ENCODE measurements at places on chromosomes 5 and 9. TPM values are rescaled to one million over a fixed set of nuclear protein-coding genes. Genes with fewer than 3 reads are reported as not detected.

The NNT gene
- 27.5 TPM for total RNA-seq

The LHX2 gene
- 0.29 TPM for total RNA-seq

- H3K27me3 ChIP-seq, result no peaks in the 10 kb centered on the region
- H3K4me1 ChIP-seq, result no peaks in the 10 kb centered on the region
- peaks cover 42% of the 10 kb centered on the region for H3K36me3 ChIP-seq
- H3K27ac ChIP-seq, result no peak overlapping the region
- H3K4me3 ChIP-seq, result no peak overlapping the region
Measured at GRCh38 chr9:21528123-21528808, 46.2 kb upstream of the IFNE start.

DNA sequence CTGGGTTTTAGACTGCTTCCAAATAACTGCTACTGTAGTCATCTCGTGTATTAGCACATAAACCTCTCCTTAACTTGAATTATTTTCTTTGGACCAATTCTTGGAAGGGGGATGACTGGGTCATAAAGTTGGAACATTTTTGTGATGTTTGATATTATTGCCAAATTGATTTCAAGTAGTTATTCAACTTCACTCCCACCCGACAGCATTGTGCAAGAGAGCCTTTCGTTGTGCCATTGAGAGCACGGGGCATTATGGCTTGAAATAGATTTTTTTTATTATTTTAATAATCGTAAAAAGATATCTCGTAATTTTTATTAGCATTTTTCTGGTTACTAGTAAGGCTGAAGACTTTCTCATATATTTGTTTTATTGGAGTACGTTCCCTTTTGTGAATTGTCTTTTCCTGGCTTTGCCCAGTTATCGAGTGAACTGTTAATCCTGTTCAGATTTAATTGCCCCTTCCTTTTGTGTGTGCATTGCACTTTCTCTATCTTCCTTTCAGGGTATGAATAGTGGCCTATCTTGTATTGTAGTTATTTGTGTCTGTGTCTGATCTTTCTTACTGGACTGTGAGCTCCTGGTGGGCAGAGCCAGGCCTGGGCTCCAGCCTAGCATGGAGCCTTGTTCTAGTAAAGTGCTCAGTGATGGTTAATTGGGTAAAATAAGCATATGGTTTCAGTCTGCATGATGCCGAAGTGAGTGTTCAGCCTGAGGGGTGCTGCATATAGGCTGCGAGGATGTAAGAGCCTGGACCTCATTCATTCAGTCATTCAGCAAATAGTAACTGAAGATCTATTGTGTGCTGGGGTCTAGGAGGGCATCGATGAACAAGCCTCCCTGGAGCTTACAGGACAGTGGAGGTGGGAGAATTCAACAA is 93.5 kb upstream of the SHB start:
- H3K4me3 ChIP-seq, result no peak overlapping the region
- H3K4me1 ChIP-seq, result no peaks in the 10 kb centered on the region
- no peak overlapping the region for H3K27ac ChIP-seq
- no peaks in the 10 kb centered on the region for H3K36me3 ChIP-seq
- no peak for DNase-seq

GRCh38 chr9:8800196-8800595 is 1000.6 kb upstream of the DMAC1 start:
- no peak overlapping the region for H3K4me3 ChIP-seq
- H3K27me3 ChIP-seq, result no peaks in the 10 kb centered on the region
- H3K27ac ChIP-seq, result peak overlapping the region; percentile 47
- H3K36me3 ChIP-seq, result peaks cover 4% of the 10 kb centered on the region

- H3K4me1 ChIP-seq, result peaks cover 11% of the 10 kb centered on the region
- no peaks in the 10 kb centered on the region for H3K27me3 ChIP-seq
- H3K27ac ChIP-seq, result no peak overlapping the region
Measured at GRCh38 chr9:91572044-91572443, 148.4 kb upstream of the NFIL3 start.

DNA sequence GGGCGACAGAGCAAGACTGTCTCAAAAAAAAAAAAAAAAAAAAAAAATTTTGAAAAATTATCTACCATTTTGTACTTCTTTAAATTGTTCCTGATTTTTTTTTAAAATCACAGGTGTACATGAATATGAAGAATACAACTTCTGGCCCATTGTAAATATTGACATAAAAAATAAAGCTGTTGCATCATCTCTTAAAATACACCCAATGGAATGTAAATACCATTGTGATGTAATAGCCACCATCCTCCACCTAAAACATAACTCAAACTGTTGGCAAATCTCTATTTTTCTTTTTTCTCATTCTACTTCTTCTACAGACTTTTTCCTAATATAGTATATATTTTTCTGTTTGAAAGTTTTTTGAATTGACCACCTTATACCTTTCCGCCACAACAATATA is 61.0 kb upstream of the TEX48 start:
- no peaks in the 10 kb centered on the region for H3K4me1 ChIP-seq
- no peak overlapping the region for H3K4me3 ChIP-seq
- no peak for DNase-seq
- H3K27me3 ChIP-seq, result no peaks in the 10 kb centered on the region
- H3K36me3 ChIP-seq, result no peaks in the 10 kb centered on the region

DNA sequence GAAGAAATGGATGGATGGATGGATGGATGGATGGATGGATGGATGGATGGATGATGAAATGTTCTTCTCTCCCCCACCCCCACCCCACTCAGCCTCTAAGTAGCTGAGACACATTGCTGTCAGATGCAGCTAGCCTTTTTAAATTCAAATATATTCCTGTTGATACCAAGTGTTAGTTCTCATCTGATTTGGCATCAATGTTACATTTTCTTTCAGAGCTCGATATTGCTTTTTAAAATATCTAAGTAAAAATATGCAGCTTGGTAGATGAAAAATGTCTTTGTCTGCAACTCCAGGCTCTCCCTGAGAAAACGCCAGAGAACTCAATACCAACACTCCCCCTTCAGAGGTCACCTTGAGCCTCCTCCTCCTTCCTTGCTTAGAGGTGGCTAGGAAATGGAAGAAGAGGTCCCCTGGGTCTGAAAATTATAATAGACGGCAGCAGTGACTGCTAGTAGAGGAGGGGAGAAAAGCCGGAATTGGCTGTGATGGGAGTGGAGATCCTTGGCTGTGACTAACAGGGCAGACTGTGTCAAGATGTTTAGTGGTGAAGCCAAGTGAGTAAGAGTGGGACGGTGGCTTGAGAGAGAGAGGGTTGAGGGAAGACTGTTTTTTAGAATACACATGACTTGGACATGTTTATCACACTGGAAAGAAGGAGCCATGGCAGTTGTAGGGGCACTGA is 156.0 kb downstream of the ZNF462 start:
- no peak overlapping the region for H3K4me3 ChIP-seq
- H3K4me1 ChIP-seq, result peaks cover 10% of the 10 kb centered on the region
- no peak for DNase-seq

DNA sequence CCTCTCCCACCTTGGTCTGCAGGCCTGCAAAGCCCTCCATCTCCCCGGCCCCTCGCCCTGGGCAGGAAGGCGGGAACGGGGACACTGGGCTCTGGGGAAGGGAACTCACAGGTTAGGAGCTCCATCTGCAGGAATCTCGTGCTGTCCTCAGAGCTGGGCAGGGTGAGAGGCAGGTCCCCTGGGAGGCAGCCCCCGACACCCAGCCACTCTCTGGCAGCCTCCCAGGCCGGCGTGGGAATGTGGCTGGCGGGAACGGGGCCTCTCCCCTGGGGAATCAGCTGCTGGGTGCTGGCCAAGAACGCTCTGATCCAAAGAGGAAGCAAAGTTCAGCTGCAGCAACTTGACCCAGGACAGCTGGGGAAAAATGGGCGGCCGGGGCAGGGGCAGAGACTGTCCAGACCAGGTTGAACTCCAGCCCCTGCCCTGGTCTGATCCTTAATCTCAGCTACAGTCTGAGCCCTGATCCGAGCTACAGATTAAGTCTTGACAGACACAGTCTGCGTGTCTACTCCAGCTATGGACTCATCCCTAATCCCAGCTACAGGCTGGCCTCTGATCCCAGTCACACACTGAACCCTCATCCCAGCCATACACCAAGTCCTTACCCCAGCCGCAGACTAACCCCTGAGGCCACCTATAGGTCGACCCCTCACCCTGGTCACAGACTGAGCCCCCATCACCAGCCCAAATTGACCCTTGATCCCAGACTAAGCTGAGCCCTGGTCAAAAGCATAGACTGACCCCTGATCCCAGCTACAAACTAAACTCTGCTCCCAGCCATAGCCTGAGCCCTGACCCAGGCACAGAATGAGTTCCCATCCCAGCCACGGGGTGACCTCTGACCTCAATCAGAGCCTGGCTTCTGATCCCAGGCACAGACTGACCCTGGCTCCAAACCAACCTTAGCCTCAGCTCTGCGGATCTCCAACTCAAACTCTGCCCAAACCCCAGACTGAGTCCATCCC is 37.3 kb upstream of the EGFL7 start:
- H3K4me3 ChIP-seq, result no peak overlapping the region
- no peak overlapping the region for H3K27ac ChIP-seq
- peaks cover 9% of the 10 kb centered on the region for H3K4me1 ChIP-seq

DNA sequence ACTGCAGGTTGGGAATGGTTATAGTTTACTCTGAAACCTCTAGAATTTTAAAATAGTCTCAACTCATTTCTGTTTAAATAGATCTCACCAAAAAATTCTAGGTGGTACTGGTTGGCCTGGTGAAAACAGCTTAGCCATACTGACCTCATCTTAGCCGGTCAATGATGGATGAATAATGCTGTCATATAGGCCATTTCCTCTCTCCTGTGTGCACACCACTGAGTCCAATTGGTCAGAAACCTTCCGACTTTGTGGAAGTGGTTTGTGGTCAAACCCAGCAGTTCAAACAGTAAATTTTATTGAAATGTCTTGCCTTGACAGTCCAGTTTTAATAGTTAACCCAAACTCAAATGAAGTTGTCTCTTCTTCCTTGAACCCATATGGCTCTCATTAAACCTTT is 98.6 kb downstream of the GIN1 start:
- no peak overlapping the region for H3K4me3 ChIP-seq
- H3K36me3 ChIP-seq, result no peaks in the 10 kb centered on the region
- no peaks in the 10 kb centered on the region for H3K4me1 ChIP-seq

GRCh38 chr9:74951725-74952151 is 974 bp downstream of the C9orf40 start:
- H3K4me3 ChIP-seq, result peak overlapping the region; percentile 94
- peak; percentile 78 for DNase-seq
- H3K27ac ChIP-seq, result no peak overlapping the region
- H3K4me1 ChIP-seq, result no peaks in the 10 kb centered on the region
- no peaks in the 10 kb centered on the region for H3K36me3 ChIP-seq
- no peaks in the 10 kb centered on the region for H3K27me3 ChIP-seq

GRCh38 chr5:151052836-151053235 is 28.0 kb downstream of the TNIP1 start:
- H3K27me3 ChIP-seq, result no peaks in the 10 kb centered on the region
- no peak for DNase-seq
- peaks cover 37% of the 10 kb centered on the region for H3K36me3 ChIP-seq
- no peaks in the 10 kb centered on the region for H3K4me1 ChIP-seq

DNA sequence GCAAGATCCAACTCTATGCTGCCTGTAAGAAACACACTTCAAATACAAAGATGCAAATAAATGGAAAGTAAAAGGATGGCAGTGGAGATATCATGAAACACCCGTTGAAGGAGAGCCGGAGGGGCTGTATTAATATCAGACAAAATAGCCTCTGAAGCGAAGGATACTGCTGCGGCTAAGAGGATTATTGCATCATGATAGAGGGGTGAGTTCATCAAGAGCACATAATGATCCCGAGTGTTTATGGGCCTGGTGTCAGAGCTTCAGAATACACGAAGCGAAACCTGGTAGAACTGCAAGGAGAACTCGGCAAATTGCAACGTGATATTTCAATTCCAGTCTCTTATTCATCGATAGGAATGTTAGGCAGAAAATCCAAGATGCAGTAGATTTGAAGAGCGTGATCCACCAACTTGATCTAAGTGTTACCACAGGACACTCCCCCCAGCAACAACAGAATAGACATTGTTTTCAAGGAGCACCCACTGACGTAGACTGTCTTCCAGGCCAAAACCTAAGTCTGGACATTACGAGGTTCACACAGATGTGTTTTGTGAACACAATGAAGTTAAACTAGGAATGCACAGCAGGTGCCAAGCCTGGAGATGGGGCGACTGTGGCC is 27.7 kb upstream of the QSOX2 start:
- no peaks in the 10 kb centered on the region for H3K27me3 ChIP-seq
- no peak overlapping the region for H3K4me3 ChIP-seq
- H3K4me1 ChIP-seq, result no peaks in the 10 kb centered on the region
- DNase-seq, result no peak

DNA sequence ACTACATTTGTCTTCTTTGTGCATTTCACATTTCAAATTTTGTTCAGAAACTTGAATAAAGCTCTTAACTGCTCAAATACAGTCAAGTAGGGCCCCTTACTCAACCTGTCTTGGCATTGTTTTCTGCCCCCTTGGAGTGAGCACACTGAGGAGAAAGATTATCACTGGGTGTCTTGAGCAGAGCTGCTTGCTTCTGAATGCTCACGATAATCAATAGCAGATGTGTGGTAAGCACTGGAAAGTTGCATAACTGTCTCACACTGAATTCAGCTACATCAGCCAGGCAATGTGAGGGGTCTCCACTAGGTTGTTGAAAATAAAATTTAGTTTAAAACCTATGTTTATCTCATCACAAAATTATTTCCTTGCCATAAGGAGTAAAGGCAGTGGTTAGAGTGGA is 7.8 kb upstream of the TNFAIP8 start:
- peak overlapping the region; percentile 28 for H3K4me3 ChIP-seq
- H3K36me3 ChIP-seq, result no peaks in the 10 kb centered on the region
- no peak overlapping the region for H3K27ac ChIP-seq
- DNase-seq, result no peak
- H3K27me3 ChIP-seq, result no peaks in the 10 kb centered on the region

DNA sequence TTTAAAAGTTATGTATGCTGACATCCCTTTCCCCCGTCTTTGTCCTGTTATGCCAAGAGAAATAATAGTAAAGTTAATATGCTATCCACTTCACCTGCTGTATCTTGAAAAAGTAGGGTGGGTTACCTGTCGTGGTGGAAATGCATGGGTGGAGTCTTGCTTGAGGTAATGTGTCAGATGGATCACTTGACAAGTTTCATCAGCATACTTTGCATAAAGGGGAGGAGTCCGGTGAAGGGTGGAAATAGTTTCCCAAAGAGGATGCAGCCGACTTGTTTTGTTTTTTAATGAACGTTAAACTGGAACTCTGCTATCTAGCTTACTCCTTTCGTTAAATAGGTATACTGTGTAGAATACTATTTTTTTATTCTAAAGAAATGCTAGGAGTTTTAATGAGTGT is 9.0 kb upstream of the DMRT3 start:
- H3K27me3 ChIP-seq, result peaks cover 98% of the 10 kb centered on the region
- H3K36me3 ChIP-seq, result no peaks in the 10 kb centered on the region
- peak; percentile 65 for DNase-seq
- no peak overlapping the region for H3K27ac ChIP-seq

GRCh38 chr9:109568568-109569210 is 70.6 kb upstream of the PTPN3 start:
- H3K4me1 ChIP-seq, result no peaks in the 10 kb centered on the region
- no peak overlapping the region for H3K27ac ChIP-seq
- no peaks in the 10 kb centered on the region for H3K36me3 ChIP-seq

- DNase-seq, result no peak
- no peaks in the 10 kb centered on the region for H3K36me3 ChIP-seq
- no peak overlapping the region for H3K4me3 ChIP-seq
- H3K4me1 ChIP-seq, result no peaks in the 10 kb centered on the region
- H3K27me3 ChIP-seq, result no peaks in the 10 kb centered on the region
- H3K27ac ChIP-seq, result no peak overlapping the region
Measured at GRCh38 chr9:114655689-114656088, 1.9 kb downstream of the TEX53 start.

GRCh38 chr9:94921092-94921471 is 194.6 kb downstream of the AOPEP start:
- no peaks in the 10 kb centered on the region for H3K27me3 ChIP-seq
- H3K4me1 ChIP-seq, result peaks cover 9% of the 10 kb centered on the region
- peak; percentile 46 for DNase-seq
- peak overlapping the region; percentile 13 for H3K27ac ChIP-seq

Data from endodermal cell (in vitro differentiated cells).